ENCODE measurements at places on chromosomes 13 and 19.

GRCh38 chr13:97798171-97798821 lies 155.2 kb upstream of the IPO5 start:
- no peak for DNase-seq

- DNase-seq: no peak
Observed at GRCh38 chr19:22622020-22622419, 12.1 kb upstream of the ZNF492 start.

DNA sequence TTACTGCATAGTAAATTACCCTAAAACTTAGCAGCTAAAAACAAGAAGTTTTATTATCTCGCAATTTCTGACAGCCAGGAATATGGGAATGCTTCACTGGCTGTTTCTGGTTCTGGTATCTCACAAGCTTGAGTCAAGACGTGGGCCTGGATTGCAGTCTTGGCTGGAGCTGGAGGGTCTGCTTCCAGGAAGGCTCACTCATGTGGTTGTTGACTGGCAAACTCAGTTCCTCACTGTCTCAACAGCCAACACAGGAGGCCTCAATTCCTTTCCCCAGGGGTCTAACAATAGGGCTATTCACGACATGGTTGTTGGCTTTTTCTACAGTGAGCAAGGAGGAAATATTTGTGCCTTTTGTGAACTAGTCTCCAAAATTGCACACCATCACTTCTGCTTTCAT lies 146.3 kb downstream of the GPC5 start:
- no peak for DNase-seq

GRCh38 chr13:105177265-105177900 lies 1358.1 kb downstream of the EFNB2 start:
- no peak for DNase-seq

DNA sequence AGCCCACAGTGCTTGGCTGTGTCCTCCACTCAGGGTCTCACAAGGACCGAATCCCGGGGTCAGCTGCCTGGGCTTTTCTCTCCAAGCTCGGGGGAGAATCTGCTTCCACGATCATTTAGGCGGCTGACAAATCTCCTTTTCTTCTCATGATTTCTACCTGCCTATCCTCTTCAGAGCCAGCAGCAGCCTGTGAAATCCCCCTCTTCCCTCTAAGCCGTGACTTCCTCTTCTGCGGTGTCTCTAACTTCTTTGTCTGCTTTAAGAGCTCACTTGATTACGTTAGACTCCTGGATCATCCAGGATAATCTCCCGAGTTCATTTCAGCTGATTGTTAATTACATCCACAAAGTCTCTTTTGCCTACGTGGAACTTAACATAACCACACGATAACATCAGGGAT lies 22.5 kb upstream of the ZNF845 start:
- no peak for DNase-seq

DNA sequence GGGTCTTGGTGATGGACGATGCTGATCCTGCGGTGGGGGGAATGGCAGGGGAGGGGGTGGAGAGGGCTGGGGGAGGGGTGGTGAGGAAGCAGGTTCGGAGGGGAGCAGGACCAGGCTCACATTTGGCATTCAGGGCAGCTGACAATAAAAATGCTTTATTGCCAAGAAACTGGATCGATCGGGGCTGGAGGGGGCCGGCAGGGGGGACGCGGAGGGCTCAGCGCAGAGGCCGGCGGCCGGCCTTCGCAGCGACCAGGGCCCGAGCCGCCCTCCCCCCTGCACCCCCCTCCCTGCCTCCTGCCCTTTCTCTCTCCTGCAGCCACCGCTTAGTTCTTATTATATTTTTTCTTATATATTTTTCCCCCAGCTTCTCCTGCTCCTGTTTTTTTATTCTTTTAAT lies 18.1 kb upstream of the POU2F2 start:
- no peak for DNase-seq

GRCh38 chr13:111336666-111337065 lies 16.2 kb downstream of the TEX29 start:
- DNase-seq: no peak

- no peak for DNase-seq
Observed at GRCh38 chr13:77740931-77741596, 43.6 kb downstream of the SLAIN1 start.

GRCh38 chr13:46812301-46812797 lies 15.4 kb upstream of the ESD start:
- no peak for DNase-seq

DNA sequence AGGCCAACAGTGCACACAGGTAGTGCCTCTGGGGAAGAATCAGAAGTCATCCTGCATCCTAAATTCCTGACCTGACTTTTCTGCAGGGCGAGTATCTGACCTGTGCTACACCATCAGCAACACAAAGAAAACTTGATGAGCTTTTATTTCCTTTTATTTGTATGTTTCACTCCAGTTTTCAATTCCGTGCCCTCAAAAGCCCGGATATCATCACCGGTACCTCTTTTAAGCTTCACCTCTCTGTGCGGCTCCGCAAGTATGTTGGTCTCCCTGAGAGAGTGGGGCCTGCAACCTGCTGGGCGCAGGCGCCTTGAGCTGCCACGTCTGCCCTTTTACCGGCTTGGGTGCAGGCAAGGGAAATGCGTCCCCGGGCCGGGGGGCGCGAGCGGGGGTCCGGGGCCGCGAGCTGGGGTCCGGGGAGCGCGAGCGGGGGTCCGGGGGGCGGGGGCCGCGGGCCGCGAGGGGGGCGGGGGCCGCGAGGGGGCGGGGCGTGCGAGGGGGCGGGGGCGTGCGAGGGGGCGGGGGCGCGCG lies 4.3 kb upstream of the DUXA start:
- no peak for DNase-seq

GRCh38 chr19:50198431-50199258 lies 4.8 kb upstream of the MYH14 start:
- no peak for DNase-seq

GRCh38 chr19:58366585-58367430 lies 4.3 kb upstream of the ZNF497 start:
- no peak for DNase-seq

DNA sequence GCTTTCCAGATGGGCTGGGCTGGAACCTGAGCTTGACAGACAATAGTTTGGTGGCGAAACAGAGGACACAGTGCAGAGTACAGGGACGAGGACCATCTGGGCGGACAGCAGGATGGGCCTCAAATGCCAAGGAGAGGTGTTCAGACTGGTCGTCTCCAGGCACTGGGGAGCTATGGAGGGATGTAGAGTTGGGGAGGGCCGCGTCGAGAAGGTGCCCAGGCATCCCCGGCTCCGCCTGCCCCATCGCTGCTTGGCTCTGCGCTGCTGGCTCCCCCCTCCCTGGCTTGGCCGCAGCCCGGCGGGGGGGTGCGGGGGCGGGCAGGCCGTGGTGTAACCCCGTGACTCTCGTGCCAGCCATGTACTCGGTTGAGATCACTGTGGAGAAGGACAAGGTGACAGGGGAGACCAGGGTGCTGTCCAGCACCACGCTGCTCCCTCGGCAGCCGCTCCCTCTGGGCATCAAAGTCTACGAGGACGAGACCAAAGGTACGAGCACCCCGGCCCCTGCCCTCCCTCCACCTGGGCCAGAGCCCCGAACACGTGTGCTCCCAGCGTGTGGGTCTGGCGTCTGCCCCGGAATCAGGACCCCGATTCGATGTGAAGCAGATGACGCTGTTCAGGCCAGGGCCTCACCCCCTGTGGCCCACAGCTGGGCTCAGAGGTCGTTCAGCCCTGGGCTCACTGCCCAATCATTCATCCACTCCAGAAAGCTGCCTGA lies 10.8 kb upstream of the MISP start:
- no peak for DNase-seq

DNA sequence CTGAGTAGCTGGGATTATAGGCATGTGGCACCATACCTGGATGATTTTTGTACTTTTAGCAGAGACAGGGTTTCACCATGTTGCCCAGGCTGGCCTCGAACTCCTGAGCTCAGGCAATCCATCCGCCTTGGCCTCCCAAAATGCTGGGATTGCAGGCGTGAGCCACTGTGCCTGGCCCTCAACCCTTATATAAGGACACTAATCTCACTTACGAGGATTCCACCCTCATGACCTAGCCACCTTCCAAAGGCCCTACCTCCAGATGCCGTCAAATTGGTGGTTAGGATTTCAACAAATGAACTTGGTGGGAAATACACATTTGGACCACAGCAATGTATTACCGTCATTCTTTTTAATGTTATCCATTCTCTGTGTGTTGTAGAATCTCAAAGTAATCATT lies 61.0 kb downstream of the ING1 start:
- DNase-seq: no peak

DNA sequence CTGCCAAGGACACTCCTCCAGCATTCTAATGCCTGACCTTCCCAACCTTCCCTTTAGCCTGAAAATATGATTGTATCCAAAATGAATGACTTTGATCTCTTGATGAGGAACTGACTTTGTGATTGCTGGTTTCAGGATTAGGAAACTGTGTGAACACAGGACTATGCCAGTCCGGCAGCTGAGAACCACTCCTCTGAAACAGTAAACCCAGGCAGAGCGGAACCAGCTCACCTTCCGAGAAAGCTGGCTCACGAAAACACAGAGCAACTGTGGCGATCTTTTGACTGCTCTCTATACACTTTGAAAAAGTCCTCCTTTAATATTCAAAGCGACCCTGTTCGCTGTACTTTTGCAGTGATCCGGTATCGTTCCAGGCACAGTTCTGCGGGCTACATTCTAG lies 258.8 kb upstream of the IRS2 start:
- no peak for DNase-seq

- peak; percentile 54 for DNase-seq
Observed at GRCh38 chr19:41785653-41786052, 10.7 kb upstream of the CEACAM3 start.

GRCh38 chr19:11361771-11362731 lies 6.8 kb downstream of the PLPPR2 start:
- no peak for DNase-seq

- no peak for DNase-seq
Observed at GRCh38 chr13:56166864-56167263, 973.9 kb upstream of the PRR20A start.

DNA sequence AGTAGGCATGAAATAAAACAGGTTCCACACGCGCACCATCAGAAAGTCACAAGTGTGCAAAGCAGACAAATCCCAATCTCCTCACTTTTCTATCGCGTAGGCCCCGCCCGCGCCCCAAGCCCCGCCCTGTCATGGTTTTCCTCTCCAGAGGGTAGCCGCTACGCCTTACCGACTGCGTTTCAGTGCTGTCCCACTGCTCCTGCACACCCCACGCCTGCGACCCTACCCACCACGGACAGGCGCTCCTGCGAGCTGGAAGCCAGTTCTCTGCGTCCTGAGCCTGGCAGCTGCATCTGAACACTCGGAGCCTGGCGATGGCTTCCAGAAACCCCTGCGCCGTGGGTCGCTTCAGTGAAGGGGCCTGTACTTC lies 379 bp upstream of the ZNF470 start:
- peak; percentile 18 for DNase-seq

DNA sequence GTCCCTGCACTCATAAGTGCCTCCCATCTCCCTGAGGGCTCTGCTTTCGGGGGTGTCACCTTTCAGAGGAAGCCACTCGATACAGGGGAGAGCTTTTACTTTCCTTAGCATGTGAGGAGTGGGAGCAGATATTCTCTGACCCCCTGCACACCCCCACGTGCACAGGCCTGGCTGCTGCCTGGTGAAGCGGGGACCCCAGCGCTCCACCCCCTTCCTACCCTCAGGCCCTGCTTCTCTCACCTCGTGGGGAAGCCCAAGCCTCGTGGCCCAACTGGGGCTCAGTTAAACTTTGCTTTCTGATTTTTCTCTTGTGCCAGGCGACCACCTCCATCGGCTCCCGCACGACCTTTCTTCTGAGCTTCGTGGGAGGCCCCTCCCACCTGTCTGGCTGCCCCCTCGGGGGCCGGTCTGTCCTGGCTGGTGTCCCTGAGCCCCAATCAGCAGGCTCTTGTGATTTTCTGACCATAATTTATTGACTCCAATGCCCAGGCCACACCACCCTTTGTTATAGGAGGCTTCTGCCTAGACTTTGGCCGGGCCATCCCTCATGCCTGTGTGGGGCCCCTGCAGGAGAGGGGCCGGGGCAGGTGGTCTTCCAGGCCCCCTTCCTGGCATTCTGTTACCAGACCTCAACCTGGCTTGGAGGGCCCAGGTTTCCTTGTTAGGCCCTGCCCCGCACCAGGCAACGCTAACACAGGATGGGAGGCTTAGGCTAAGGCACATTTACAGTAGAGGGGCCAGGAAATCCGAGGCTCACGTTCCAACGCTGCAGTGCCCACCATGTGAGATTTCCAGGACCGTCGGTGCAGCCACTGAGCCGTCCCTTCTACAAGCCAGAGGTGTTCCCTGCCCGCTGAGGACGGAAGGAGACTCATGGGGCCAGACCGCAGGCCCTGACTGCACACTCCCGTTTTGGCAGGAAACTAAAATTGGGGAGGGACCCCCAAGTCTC lies 3.7 kb downstream of the TMED1 start:
- DNase-seq: no peak

GRCh38 chr13:112572366-112572765 lies 15.6 kb downstream of the TUBGCP3 start:
- DNase-seq: no peak

GRCh38 chr13:27005976-27006518 lies 165.6 kb downstream of the USP12 start:
- no peak for DNase-seq

- no peak for DNase-seq
Observed at GRCh38 chr13:51717786-51718398, 86.1 kb downstream of the DHRS12 start.

DNA sequence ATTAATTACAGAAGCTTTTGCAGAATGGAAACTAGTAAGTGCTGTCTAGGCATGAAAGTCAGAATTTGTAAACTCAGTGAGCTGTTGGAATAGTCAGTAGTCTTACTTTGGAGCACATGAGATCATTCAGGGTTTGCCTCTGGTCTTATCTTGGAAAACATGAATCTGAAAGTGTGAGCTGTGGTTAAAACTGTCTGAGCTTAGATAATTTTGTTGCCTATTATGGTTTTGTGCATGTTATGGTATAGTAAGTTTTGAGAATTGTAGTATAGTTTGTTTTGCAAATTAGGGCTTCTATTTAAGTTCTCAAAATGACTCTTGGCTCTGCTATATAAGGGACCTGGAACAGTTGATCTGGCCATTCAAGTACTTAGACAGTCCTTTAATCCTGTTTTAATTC lies 53.7 kb upstream of the TRPC4 start:
- DNase-seq: no peak

DNA sequence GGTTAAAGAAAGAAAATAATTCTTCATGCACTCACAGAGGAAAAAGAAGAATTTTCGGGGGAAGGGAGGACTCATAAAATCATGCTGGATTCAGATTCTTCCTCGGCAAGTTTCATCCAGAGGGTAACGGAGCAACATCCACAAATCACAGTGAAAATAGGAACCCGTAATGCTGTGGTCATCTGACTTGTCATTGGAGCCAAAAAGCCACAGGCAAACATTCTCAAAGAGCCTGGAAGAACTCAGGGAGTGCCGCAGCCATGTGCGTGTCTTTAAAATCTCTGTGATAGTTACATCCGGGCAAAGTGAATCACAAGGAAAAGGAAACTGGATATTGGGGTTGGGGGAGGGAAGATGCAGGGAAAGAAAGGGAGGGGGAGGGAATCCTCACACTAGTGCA lies 33.0 kb upstream of the VSTM2B start:
- DNase-seq: no peak

- no peak for DNase-seq
Observed at GRCh38 chr13:38856065-38856464, 134.6 kb downstream of the STOML3 start.

Data from stimulated activated CD4-positive, alpha-beta T cell treated with anti-CD3 and anti-CD28 coated beads, Interleukin-1b, Interleukin-23, amount 100 ng/mL, for 24 hours (primary cell).